ENCODE measurements at places on chromosomes 11 and 22.

DNA sequence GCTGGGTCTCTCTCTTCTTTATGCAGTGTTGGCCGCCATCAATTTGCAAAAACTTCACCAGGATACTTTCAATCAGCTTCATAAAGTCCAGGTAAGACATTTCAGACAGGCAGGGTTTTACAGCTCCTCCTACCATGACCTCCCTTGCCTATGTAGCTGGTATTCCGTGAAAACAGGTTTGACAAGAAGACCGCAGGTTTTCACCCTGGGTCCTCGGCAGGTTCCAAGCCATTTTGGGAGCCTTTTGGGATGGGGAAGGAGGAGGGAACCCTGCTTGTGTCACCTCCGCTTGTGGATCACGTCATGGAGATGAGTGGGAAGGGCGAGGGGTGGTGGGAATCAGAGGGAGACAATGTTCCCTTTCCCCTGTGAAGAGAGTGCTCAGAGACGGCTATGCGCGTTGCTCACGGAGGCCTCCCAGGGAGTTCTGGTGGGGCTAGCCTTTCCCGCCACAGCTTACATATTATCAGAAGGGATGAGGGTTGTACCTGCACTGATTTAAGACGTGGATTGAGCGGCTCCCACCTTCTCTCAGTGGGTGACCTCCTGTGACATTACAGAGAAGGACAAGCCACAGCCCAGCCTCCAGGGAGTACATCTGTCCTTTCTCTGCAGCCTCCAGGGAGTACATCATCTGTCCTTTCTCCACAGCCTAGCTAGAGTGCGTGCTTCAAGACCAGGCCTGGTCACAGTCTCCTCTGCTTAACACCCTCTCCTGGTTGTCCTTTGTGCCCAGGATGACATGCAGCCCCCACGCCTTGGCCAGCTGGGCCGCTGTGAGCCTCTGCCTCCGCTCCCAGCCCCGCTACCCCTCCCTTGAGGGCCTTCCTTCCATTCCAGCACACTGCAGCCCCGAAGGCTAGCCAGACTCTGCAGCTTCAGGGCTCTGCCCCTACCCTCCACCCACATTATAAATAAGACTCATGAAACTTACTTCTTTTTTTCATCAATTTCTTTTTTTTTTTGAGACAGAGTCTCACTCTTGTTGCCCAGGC, 17.2 kb downstream of the GLB1L3 start:
- no peak for DNase-seq

- DNase-seq: no peak
Observed at GRCh38 chr11:40323241-40323640, 1136.2 kb downstream of the LRRC4C start.

DNA sequence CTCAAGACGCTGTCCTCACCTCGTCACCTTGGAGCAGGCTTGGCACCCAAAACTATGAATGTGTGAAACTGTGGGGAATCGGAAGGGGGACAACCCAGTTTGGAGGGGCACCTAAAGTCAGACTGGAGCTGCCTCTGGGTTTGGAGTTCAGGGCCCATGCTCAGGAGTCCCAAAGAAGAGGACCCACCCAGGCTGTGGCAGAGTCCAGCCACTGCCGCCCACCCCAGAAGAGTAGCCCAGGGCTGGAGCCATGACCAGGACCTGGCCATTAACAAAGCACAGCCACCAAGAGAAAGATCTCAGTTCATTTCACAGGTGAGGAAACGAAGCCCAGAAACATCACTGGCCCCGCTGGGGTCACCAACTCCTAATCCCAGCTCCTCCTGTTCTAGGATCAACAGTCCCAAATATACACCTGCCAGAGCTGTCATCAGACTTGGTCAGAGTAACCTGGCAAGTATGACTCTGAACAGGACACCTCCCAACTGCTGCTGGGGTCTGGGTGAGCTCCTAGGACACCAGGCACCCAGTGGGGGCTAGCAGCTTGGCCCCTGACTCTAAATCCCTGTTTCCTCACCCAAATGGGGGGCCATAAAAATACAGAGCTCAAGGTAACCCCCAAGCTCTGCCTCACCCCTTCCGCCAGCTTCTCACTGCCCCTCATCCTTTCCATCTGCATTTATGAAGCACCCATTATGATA, 2.7 kb downstream of the RAB3IL1 start:
- no peak for DNase-seq

GRCh38 chr11:77188633-77189491, 60.8 kb downstream of the MYO7A start:
- DNase-seq: no peak

GRCh38 chr11:128507936-128508335, 79.4 kb downstream of the ETS1 start:
- no peak for DNase-seq

DNA sequence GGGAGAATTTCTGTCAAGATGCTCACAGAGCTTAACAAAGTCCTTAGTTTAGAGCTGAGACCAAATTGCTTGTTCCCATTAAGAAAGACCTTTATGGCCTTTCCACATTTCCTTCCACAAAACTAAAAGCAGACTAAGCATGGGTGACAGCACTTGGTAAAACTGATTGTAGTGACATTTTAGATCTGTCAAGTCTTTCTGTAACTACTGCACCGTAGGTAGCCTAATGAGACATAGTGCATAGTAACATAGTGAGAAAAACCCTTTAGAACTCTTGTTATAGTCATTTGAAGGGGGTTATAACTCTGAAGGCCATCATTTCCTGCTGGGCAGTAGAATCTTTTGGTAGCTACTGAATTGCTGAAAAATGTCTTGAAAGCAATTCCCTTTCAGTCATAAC, 990.9 kb upstream of the CNTN5 start:
- DNase-seq: no peak

DNA sequence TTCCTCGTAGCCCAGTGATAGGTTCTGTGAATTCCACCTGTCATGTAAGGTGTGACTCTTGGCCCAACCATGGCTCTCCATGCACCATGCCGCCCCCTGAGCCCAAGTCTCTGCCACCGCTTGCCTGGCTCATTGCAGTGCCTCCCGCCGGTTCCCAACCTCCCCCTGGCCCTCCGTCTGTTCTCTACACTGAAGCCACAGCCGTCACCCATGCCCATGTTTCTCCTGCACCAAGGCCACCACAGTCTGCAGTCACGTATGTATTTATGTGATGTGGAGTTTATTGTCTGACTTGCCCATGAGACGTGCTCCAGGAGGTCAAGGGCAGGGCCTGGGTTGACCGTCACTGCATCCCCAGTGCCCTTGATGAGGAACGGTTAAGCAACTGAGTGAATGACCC, 35.9 kb downstream of the PKNOX2 start:
- DNase-seq: no peak

GRCh38 chr22:19760951-19761724, 560 bp downstream of the TBX1 start:
- no peak for DNase-seq

GRCh38 chr11:120043328-120043945, 94.5 kb downstream of the TRIM29 start:
- no peak for DNase-seq

GRCh38 chr22:36287881-36288515, 35.1 kb downstream of the APOL1 start:
- DNase-seq: no peak

DNA sequence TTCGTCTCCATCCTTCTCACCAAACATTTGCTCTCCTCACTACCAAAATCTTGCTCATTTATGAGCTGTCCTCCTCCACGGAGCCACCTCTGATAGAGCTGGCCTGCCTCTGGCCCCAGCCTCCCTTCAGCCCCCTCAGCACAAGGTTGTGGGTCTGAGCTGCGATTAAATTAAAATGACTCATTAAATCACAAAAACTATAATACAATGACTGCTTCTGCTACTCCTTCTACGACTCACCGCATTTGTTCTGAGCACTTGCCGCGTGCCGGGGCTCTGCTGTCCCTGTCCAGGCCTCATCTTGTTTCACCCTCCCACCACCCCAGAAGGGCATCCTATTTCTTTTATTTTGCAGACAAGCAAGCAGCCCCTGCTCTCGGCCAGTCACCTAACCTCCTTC, 49.2 kb upstream of the TIMP3 start:
- no peak for DNase-seq

DNA sequence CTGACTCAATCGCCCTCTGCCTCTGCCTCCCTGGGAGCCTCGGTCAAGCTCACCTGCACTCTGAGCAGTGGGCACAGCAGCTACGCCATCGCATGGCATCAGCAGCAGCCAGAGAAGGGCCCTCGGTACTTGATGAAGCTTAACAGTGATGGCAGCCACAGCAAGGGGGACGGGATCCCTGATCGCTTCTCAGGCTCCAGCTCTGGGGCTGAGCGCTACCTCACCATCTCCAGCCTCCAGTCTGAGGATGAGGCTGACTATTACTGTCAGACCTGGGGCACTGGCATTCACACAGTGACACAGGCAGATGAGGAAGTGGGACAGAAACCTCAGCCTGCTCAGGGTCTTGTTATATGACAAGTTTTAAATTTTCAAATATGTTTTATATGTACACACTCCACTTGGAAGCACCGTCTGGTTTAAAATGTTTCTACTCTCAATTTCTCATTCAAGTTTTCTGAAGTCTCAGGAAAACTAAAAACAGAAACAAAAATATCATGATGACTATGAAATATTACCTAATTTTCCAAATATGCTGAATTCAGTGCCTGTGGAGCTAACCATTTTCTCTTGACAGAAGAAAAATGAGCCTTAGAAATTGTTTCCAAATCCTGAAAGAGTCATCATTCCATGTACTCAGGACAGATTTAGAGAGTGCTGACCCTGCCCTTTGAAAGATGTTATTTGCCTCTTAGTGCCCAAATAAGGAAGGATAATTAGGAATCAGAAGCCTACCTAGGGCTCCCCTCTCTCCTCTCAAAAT, 48.8 kb upstream of the TOP3B start:
- no peak for DNase-seq

DNA sequence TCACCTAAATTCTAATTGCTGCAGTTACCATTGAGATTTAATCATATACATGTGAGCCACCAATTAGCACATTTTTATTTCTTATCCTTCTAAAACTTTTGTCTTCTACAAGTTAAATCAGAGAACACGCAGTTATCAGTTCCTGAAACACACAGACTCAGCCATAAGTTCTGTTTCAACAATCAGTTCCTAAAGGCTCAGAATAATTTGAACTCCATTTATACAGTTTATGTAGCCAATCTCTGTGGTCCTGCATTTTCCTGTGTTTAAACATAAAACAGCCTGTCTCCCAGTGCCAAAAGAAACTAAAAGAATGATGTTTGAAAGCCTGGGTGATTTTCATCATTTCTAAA, 2.9 kb downstream of the PLAAT3 start:
- DNase-seq: no peak

Data from stimulated activated CD8-positive, alpha-beta memory T cell treated with anti-CD3 and anti-CD28 coated beads, Interleukin-4, amount 100 ng/mL, for 1 hour (primary cell).